ENCODE measurements at places on chromosomes 5 and 9. TPM values are rescaled to one million over a fixed set of nuclear protein-coding genes. Genes with fewer than 3 reads are reported as not detected.

- H3K27ac ChIP-seq = peak overlapping the region; percentile 29
- H3K27me3 ChIP-seq = no peaks in the 10 kb centered on the region
- DNase-seq = no peak
- peaks cover 33% of the 10 kb centered on the region for H3K4me1 ChIP-seq
Measured at GRCh38 chr9:117718701-117719100, 14.5 kb downstream of the TLR4 start.

DNA sequence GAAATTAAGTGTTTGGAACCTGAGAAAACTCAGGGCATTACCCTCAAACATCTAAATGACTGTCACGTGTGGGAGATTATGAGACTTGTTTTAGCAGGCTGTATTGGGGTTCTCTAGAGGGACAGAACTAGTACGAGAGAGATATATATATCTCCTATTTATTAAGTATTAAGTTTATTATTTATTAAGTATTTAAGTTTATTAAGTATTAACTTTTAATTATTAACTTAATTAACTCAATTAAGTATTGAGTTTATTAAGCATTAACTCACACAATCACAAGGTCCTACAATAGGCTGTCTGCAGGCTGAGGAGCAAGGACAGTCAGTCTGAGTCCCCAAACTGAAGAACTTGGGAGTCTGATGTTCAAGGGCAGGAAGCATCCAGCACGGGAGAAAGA is 113.8 kb downstream of the MELK start:
- DNase-seq = no peak
- H3K36me3 ChIP-seq = no peaks in the 10 kb centered on the region
- no peak overlapping the region for H3K27ac ChIP-seq
- H3K27me3 ChIP-seq = no peaks in the 10 kb centered on the region
- no peaks in the 10 kb centered on the region for H3K4me1 ChIP-seq

The SH3TC2 gene
- total RNA-seq = 16.9 TPM

DNA sequence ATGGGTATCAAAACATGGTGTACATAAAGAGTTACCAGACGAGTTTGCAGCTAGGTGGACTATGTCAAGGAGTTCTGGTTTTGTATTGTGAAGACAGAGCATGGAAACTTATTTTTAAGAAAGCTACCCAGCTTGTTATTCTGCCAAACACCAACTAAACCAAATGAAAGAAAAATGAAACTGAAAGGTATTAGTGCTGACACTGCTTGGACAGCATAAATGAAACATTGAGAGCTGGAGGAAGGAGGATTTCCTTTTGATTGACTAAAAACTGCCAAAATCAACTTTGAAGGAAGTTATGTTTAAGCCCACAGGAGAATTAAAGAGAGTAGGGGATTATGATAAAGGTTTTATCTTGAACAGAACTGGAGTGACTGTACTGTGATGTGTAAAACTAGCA is 766.2 kb downstream of the PTPRD start:
- H3K27me3 ChIP-seq = no peaks in the 10 kb centered on the region
- H3K4me1 ChIP-seq = no peaks in the 10 kb centered on the region
- no peaks in the 10 kb centered on the region for H3K36me3 ChIP-seq

The CER1 gene
- total RNA-seq = not detected

GRCh38 chr9:135605238-135605781 is 34.0 kb downstream of the GLT6D1 start:
- H3K27me3 ChIP-seq = no peaks in the 10 kb centered on the region
- H3K4me3 ChIP-seq = no peak overlapping the region
- no peak overlapping the region for H3K27ac ChIP-seq
- no peaks in the 10 kb centered on the region for H3K36me3 ChIP-seq
- H3K4me1 ChIP-seq = no peaks in the 10 kb centered on the region
- no peak for DNase-seq

The FPGS gene
- total RNA-seq = 70.0 TPM

The PDE6A gene
- not detected for total RNA-seq
